ENCODE measurements at places on chromosomes 5 and 9. TPM values are rescaled to one million over a fixed set of nuclear protein-coding genes. Genes with fewer than 3 reads are reported as not detected.

KIAA1958 gene
- total RNA-seq: 6.2 TPM

TMEM252 gene
- total RNA-seq: not detected

RGP1 gene
- 21.2 TPM for total RNA-seq

HSPB3 gene
- total RNA-seq: not detected

CBY3 gene
- 0.38 TPM for total RNA-seq

TAS2R1 gene
- total RNA-seq: not detected

CDKN2B gene
- not detected for total RNA-seq

DOCK8 gene
- total RNA-seq: 284 TPM

CCL19 gene
- total RNA-seq: not detected

HTR1A gene
- total RNA-seq: not detected

FYB1 gene
- total RNA-seq: 310 TPM

DNA sequence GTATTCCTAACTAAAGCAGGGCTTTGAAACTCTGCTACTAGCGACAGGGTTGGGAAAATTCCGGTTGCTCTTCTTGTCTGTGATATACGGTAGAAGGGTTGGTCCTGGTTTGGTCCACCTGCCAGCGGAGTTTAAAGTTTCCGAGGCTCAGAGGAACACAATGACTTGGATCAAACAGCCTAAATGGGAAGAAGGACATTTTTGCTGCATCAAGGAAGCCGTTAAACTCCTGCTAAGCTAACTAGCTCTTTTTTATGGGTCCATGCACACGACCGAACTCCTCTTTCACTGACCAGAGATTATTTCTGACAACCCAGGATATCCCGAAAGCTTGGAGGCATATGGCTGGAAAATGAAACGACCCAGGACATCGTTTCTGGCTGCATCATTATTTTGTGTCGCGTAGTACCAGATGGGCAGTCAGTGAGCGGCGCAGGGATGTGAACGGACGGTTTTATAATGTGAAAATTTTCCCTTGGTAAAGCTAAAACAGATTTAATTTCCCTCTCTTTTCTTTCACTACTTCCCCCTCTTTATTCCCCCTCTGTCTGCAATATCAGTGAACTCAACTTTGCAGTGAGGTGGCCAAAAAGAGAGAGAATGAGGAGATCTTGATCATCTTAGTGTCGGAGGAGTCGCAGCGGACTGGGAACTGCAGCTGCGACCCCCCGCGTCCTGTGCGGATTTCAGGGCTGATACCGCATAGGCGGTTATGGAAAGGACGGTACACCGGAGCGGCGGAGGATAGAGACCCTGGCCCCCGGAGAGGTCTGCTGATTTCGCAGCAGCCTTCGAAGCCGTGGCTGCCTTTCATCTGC is at the start of gene LURAP1L:
LURAP1L (plus strand) TSS at position 160 of the 818 bp plus-strand sequence. CDS start 696 bp downstream, outside the sequence.
- DNase-seq: no peak

DNA sequence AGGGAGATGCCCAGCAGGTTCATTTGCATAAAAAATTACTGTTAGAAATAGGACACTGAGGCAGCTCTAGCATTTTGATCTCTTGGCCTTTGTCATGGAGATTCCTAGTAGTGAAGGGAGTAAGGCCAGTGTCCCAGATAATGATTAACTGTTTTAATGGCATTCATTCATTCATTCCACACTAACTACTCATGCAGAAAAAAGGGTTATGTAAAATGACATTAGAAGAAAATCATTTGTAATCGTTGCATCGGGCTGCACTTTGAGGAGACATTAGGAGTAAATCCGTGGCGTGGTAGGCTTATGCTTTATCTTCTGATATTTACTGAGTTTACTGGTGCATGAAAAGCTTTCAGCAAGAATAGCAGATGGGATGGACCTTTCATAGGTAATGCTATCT is 82.6 kb upstream of the GRHPR start:
- DNase-seq: no peak

DNA sequence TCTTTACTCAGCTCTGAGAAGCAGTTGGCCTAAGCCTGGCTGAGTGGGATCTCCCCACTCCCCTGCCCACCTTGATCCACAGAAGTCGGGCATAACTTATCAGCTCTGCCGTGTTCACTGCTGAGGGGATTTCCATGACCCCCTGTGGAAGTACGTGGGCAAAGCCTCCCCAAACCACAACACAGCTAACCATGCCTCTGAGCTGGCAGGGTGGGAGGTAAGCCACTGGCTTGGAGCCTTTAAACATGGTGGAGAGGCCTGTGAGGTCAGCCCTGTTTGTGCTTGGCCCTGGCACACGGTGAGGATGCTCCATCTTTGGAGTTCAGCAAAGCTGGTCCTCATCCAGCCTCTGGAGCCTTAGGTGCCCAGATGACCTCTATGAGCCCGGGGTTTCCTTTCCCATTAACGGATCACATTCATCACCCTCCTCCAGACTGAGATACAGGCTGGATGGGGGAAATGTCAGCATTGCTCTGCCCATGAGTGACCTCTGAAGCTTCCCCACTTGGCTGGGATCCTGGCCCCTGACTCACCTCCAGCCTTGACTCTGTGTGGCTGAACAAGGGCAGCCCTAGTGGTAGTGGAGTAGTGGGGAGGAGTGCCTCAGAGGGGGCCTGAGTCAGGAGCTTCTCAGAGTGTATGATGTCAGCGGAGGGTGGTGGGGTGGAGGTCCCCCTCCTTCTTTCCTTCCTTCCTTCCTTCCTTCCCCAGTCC is 6.2 kb downstream of the PDLIM4 start:
- DNase-seq: no peak

DNA sequence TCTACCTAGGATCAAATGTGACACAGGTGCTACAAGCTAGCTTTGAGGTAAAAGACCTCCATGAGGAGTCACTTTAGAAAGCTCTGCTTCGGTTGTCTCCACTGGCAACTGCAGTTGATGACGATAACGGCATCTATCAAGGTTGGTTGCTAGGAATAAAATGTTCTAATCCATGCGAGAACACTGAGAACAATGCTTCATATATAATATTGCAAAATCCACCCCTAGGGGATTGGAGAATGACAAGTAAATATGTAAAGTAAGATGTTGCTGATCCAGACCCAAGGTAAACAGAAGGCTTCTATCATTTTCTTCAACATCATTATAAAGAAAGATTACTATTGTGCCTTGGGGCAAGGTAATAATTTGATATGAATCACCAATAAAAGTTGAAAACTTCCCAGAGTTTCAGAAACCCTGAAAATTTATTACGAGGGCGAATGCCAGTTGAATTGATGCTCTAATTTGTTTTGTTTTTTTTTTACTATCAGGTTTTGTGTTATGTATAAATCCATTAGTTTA is 1003.4 kb downstream of the CDH18 start:
- no peak for DNase-seq

DNA sequence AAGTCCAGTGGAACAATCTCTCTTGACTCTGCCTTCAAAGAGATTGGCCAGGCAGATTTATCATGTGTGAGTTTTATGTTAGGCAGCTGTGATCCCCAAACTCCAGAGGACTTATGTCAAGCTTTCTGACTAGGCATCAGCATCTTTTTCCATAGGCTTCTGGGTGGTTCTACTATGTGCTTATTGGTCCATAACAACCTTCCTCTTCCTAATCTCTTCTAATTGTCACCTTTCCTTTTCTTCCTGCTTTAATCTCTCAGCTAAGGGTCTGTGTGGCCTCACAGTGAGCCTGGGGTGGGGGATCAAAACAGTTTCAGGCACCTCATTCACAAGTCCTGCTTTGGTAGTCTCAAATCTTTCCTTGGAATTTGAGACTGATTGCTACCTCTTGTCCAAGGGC is 170.9 kb upstream of the CHD1 start:
- no peak for DNase-seq

GRCh38 chr9:7145361-7146069 is 387.7 kb downstream of the KDM4C start:
- DNase-seq: no peak

DNA sequence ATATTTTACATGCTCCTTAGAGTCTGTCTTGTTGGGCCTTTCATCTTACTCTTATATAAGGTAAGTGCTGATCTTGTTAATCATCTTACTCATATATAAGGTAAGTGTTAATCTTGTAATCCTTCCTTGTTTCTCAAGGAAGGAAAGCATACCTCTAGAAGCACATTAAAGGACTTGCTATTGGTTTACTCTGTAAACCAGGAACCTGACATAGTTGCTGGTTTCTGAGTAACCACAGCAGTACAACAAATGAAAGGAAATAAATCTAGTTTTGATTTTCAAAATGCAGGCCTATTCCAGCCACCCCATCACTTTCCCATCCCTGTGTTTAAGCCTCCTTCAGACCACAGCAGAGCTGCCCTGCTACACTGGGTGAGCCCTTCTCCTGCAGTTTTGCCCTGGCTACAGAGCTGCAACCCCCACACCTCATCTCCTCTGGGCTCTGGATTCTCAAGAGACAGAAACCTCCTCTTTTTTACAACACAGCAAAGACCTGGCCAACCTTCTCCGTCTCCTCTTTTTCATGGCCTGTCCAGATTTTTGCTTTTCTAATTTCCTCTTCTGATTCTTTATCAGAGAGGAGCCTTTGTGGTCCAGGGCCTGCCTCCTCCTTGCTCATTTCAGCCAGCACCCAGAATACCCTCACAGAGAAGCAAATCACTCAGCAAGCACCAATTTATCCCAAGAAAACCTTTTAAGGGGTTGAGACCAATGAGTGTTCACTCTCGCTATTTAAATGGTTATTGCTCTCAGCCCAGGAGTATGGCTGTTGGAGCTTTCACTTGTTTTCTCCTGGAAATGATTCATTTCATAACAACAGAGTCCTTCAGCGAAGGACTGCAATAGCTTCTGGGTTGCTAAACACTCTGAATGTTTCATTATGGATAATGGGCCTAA is 103.2 kb downstream of the FSTL4 start:
- DNase-seq: no peak

DNA sequence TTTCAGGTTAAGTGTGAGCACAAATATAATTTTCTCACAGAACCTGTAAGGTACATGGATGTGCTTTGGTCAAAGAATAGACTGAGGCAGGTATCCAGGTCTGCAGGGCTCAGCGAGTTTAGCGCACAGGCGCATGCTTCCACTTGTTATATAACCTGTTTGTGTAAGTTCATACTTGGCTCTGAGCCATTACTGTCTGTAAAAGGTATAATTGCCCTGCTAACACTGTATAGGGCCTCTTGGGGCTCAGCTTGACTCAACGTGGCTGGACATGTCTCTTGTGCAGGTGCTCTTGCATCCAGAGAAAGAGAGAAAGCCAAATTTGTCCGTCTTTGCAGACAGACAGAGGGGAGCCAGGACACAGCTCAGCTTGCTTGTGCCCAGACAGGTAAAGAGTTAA is 759.6 kb downstream of the MTRR start:
- DNase-seq: no peak

DNA sequence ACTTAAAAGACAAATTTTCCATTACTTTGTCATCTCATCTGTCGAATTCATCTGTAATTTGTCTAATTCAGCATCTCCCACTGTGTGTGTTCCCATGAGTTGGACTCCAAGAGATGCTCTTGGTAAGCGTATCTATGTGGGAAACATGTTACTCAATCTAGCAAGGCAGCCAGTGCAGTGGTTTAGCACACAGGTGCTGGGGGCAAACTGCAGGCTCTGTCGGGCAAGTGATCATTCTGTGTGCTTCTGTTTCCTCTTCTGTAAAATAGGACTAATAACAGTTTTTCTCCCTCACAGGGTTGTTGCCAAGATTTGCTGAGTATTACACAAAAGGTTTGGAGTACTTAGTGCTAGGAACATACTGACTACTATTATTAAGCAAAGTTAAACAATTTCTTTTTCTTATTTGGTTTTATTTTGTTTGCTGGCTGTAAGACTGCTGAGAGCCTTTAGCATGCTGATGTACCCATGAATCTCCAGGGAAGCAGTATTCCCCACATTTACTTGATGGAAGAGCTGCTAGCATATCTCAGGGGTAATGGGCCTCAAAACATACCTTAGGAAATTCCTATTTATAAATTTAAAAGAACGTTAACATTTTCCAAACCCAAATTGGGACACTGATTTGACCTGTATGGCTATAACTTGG is 709 bp upstream of the GAPT start:
- DNase-seq: no peak

- DNase-seq: no peak
Measured at GRCh38 chr5:167594750-167595149, 696.7 kb upstream of the WWC1 start.

- DNase-seq: peak; percentile 33
Measured at GRCh38 chr5:181190711-181191525, 14.1 kb downstream of the TRIM7 start.

- DNase-seq: no peak
Measured at GRCh38 chr9:133375116-133375723, 640 bp downstream of the SURF4 start.

DNA sequence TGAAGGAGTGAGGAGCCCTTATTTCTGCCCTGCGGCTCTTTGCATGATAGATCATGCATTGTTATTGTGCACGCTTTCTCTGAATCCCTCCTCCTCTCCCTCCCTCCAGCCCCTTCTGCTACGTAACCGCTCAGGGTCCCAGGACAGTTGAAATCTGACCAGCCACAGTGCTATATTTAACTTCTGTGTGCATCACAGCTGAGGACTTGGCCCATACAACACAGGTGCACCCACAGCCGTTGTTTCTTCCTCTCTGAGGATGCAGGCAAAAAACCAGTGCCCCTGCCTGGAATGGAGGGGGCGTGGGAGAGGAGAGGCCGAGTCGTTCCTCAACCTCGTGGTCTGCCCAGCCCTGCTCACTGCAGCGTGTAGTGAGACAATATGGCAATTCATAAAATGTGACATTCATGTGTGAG is 335.6 kb upstream of the CLINT1 start:
- DNase-seq: no peak

- DNase-seq: no peak
Measured at GRCh38 chr5:129046151-129046550, 48.4 kb upstream of the ISOC1 start.

GRCh38 chr9:81719972-81720371 is 30.6 kb upstream of the TLE1 start:
- no peak for DNase-seq

- no peak for DNase-seq
Measured at GRCh38 chr5:179914032-179914755, 6.5 kb upstream of the TBC1D9B start.

DNA sequence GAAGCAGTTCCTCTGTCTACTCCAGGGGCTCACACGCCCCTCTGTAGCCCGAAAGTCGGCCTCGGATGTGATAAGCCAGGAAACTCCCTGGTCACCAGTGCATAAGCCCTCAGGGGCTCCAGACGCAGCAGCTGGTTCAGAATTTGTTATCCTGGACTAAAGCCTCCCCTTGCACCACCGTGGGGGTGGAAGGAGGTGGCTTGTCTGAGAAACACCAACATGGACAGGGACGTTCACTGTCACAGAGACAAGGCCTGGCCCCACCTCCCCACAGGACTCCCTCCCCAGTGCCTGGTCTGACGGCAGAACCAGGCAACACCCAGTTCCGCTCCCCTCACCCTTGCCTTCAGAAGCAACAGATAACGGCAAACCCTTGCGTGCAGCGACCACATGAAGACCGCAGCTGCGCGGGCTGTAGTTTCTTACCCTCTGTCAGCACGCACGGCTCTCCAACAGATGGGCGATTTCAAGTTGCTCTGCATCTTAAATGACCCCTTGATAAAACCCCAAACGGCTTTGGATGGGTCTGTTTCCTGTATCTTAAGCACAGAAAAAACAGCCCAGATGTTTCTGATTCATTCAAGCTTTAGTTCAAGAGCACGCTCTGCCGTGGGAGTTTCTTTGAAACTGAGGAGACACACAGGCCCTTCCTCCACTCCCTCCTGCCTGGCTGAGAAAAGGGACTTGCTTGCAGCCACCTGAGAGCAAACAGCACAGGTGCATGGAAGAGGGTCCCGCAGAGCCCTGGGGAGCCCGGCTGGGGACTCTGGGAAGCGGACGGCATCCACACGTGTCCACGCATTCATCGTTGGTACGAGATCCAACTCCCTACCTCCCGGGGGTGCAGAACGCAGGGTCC is 44.7 kb upstream of the NKD2 start:
- DNase-seq: peak; percentile 67

GRCh38 chr5:40991168-40991980 is 79.8 kb downstream of the MROH2B start:
- DNase-seq: no peak
